RCC 7860 (cell line): ENCODE measurements at places on chromosomes 3 and 15.

GRCh38 chr15:29638781-29639180 is 183.5 kb downstream of the TJP1 start:
- no peak for DNase-seq

GRCh38 chr3:63370094-63370493 is 92.0 kb downstream of the SYNPR start:
- DNase-seq, result no peak

DNA sequence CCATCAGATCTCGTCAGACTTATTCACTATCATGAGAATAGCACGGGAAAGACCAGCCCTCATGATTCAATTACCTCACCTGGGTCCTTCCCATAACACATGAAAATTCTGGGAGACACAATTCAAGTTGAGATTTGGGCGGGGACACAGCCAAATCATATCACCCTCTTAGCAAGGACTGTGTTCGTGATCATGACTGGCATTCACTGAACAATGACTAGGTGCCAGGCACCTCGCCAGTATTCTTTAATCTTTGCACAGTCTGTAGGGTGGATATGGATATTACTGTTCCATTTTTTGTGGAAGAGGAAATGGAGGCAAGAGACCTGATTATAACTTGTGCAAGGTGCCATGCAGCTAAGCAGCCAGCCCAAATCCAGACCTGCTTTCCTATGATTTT is 77.5 kb downstream of the IGF1R start:
- no peak for DNase-seq

DNA sequence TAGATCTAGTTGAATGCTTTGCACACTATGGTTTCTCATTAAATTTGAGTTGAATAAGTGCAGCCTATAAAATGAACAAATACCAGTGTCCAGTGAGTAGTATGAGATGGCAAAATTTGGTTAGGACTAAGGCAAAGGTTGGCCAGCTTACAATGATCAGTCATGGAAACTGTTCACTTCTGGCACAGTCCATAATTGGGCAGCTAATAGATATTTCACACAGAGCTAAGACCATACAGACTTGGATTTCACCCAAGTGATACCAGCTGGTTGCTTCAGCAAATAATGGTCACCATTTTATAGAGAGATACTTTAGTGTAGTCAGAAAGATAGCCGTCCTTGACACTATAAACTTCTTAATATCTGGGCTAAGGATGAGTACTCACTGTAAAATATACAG is 15.7 kb downstream of the GAP43 start:
- DNase-seq, result no peak

DNA sequence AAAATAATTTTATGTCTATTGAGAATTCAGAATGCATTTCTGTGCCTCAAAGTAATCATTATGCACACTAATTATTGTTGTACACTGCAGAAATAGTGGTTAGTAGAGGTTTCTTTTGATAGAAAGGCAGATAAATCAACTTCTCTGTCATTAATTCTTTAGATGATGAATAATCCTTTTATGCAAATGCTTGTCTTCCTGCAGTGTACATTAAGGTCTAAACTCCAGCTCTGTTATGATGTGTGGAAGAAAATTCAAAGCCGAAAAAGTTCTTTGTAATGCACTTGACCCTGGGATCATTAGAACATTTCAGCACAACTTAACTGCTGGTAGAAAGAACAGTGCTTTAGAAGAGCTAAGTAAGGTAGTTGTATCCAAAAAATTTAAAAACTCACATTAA is 353.0 kb downstream of the NLGN1 start:
- DNase-seq, result no peak

DNA sequence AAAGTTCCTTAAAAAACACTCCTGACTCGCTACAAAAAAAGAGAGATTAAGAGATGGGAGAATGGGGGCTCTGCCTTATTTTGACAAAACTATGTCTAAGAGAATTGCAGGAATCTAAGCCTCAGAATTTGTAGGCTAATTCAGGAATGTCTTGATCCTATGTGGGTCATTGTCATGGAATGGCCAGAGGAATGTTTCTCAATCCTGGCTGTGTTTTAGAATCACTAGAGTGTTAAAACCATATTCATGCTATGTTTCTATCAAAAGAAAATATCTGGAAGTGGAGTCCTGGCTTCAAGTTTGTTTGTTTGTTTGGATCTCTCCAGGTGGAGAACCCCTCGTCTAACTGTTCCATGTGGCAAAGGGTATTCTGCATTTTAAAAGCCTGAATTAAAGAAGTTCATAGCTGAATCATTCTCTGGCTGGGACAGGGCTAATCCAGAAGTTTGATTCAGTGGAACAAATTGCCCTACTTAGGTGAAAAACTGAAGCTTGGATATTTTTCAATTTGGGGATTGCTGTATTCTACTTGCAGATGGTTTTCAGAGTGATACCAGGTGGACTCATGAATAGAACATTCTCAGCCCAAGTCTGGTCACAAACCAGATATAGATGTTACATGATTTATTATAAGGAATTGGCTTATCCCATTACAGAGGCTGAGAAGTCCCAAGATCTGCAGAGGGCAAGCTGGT is 28.2 kb downstream of the GJD2 start:
- no peak for DNase-seq

DNA sequence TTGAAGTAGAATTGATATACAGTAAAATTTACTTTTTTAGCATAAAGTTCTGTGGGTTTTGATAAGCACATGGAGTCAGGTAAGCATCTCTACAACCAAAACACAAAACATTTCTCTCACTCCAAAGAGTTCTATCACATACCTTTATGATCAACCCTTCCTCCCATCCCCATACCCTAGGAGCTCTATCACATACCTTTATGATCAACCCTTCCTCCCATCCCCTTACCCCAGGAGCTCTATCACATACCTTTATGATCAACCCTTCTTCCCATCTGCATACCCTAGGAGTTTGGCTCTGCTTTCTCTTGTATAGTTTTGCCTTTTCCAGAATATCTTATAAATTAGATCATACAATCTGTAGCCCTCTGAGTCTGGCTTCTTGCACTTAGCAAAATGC is 315.1 kb downstream of the ROBO2 start:
- DNase-seq, result no peak

- no peak for DNase-seq
These were observed 5.6 kb upstream of the FOXP1 start for GRCh38 chr3:71589132-71589531.

GRCh38 chr15:92091155-92091734 is 237.7 kb downstream of the SLCO3A1 start:
- no peak for DNase-seq

DNA sequence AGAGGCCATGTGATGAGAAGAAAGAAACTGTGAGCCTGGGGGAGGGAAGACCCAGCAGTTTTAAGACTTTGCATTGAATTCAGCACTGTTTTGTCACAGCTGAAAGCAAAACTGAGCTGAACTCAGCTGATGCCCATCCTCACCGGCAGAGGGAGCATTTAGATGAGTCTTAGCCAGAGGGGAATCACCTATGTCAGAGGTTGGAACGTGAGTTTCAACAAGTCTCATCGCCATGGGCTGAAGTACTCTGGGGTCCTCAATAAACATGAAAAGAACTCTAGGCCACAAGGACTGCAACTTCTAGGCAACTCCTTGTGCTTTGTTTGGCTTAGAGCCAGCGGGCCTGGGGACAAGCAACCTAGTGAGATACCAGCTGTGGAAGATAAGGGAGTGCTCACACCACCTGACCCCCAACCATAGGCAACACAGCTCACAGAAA is 324.5 kb downstream of the TBL1XR1 start:
- DNase-seq, result no peak

GRCh38 chr3:46538803-46539442 is 27.2 kb downstream of the LRRC2 start:
- peak; percentile 26 for DNase-seq

GRCh38 chr3:196399485-196399945 is 32.7 kb downstream of the UBXN7 start:
- DNase-seq, result peak; percentile 80

GRCh38 chr3:145355206-145355605 is 805.8 kb downstream of the PLOD2 start:
- DNase-seq, result no peak

DNA sequence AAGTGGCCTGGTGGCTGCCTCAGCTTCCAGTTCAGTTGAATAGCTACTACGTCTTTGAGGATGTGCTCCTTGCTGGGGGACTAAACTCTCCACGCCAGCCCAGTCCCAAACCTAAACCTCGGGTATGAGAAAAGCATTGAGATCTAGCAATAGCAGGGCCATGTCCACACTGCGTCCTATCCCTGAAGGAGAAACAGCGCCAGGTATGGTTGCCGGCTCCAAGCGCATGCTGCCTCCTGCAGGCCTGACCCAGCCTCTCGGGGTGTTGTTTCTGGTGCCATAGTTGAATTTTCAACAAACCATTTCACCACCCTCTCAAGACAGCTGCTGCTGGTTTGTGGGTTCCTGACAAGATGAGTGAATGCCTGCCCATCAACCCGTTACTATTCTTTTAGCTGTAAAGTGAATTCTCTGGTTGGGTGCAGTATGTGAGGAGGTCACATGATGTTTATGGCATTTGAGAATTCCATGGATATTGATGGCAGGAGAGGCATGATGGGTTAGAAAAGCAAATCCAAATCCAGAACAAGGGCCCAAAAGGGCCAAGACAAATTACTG is 13.0 kb upstream of the SLC28A1 start:
- no peak for DNase-seq

- DNase-seq, result no peak
These were observed 92.4 kb downstream of the MEGF11 start for GRCh38 chr15:66161108-66161507.

- DNase-seq, result no peak
These were observed 69.8 kb upstream of the BFSP2 start for GRCh38 chr3:133330065-133330464.

DNA sequence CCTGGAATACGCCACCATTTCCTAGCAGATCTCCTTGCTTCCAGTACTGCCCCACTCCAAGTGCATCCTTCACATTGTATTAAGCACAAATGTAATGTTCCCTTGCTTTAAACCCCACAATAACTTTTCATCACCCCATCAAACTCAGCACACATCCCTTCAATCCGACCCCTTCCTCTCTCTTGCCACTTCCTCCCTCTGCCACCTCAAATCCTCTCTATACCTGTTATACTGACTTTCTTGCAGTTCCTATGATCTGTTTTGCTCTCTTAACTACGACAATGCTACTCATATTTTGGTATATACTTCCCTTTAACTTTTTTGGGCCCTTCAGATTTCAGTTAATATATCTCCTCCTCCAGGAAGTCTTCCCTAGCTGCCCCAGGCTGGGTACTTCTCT is 14.1 kb downstream of the PARL start:
- no peak for DNase-seq

- DNase-seq, result no peak
These were observed 34.5 kb downstream of the ESYT3 start for GRCh38 chr3:138468886-138469285.

DNA sequence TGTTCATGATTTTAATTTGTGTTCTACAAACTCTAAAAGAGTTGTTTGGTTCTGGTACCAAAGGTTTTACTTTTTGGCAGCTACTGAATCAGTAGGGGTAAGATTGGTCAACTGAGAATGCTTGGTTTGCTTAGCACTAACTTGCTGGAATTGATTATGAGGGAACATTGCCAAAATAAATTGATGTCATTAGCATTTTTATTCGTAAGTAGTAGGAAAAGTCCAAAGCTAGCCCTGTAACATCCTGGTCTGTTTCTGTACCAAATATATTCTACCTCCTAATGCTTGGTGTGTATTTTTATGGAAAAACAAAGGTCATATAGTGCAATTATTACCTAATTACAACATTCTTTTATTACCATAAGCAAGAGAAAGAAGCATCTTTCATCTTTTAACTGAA is 35.9 kb upstream of the KPNA4 start:
- DNase-seq, result no peak

GRCh38 chr3:10703875-10704274 is 112.2 kb upstream of the SLC6A11 start:
- DNase-seq, result no peak

GRCh38 chr15:41666353-41666920 is 6.2 kb downstream of the MGA start:
- DNase-seq, result no peak

DNA sequence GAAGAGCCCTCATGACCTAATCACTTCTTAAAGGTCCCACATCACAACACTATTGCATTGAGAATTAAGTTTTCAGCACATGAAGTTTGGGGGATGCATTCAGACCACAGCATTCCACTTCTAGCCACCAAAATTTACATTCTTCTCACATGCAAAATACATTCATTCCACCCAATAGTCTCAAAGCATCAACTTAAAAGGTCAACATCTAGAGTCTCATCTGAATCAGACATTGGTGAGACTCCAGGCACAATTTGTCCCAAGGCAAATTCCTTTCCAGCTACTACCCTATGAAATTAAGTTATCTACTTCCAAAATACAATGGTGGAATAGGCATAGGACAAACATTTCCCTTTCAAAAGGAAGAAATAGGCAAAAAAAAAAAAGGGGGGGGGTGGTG is 64.9 kb downstream of the PLSCR2 start:
- DNase-seq, result no peak

- DNase-seq, result no peak
These were observed 48.2 kb downstream of the ANXA2 start for GRCh38 chr15:60349589-60349988.

- DNase-seq, result peak; percentile 10
These were observed 39.0 kb upstream of the THRB start for GRCh38 chr3:24533561-24534193.

GRCh38 chr15:27176785-27177406 is 205.9 kb downstream of the GABRG3 start:
- DNase-seq, result no peak

DNA sequence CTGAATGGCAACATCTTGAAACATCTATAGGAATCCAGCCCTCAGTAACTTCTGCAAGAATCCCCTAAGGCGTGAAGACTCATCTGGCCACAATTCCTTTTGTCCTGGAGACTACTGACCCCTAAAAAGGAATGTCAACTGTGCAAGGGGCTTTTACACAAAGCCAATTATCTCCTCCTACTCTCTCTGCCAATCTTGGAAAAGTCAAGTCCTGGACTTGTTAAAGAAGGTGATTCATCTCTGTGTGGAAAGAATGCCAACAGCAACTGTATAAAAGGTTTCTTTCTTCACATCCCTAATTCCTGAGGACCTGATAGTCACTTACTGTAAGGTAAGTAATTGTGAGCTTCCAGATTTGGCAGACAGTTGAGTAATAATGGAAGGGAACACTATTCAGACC is 22.3 kb downstream of the THRB start:
- peak; percentile 60 for DNase-seq

DNA sequence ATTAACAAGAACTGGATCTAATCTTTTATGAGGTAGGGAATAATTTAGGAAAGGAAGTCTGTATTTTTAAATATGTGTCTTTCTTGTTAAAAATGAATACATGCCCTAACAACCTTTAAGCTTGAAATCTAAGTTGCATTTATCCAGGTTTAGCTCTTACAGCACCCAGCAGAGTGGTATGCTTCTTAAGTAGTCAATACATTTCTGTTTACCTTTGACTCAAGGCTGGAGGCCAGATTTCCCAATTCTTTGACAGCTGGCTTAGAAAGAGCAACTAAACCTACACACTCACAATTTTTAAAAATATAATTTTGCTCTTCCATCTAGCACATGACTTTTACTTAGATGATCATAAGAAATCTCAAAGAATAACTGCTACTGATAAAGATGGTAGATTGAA is 148.9 kb downstream of the DPH6 start:
- DNase-seq, result no peak

- DNase-seq, result no peak
These were observed 49.4 kb upstream of the RPL32 start for GRCh38 chr3:12890610-12891390.
